Activated T-helper 1 cell treated with anti-CD3 and anti-CD28 coated beads, Interleukin-12 subunit alpha, Interleukin-12 subunit beta, Interleukin-2, Interleukin-4 antibody, amounts not matched to agents 30 ng/mL and 10 ng/mL and 1 ng/mL, durations not matched to agents 14 hours and 24 hours and 36 hours (primary cell): ENCODE measurements at places on chromosomes 7 and 10.
A peak's percentile ranks its signal among the peaks of the same experiment; 100 is the strongest.

GRCh38 chr10:30803892-30804322, 174.4 kb upstream of the LYZL2 start:
- H3K36me3 ChIP-seq, result no peaks in the 10 kb centered on the region
- H3K4me1 ChIP-seq, result peaks cover 13% of the 10 kb centered on the region
- no peaks in the 10 kb centered on the region for H3K27me3 ChIP-seq
- no peak overlapping the region for H3K27ac ChIP-seq
- no peak overlapping the region for H3K4me3 ChIP-seq

DNA sequence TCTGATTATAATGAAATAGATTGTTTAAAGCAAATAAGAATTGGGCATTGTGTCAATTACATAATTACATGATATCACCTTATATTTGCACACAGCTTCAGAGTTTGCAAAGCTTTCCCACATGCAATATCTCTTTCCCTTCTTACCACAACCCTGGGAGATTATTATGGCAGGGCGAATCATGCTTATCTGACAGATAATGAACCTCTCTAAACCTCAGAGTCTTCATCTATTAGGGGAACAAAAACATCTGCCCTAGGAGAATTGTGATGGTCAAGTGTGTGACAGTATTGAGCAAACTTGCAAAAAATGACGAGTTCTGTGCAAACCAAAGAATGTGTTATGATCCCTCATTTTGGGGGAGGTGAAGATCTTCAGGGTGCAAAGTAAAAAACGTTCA, 90.0 kb downstream of the MYOF start:
- DNase-seq, result no peak
- no peak overlapping the region for H3K4me3 ChIP-seq
- peaks cover 2% of the 10 kb centered on the region for H3K36me3 ChIP-seq
- H3K27ac ChIP-seq, result no peak overlapping the region
- peaks cover 14% of the 10 kb centered on the region for H3K4me1 ChIP-seq

- no peak for DNase-seq
- no peaks in the 10 kb centered on the region for H3K36me3 ChIP-seq
- no peak overlapping the region for H3K4me3 ChIP-seq
- H3K27me3 ChIP-seq, result no peaks in the 10 kb centered on the region
- peak overlapping the region; percentile 80 for H3K27ac ChIP-seq
- H3K4me1 ChIP-seq, result peaks cover 22% of the 10 kb centered on the region
Measured at GRCh38 chr10:23412223-23412622, 26.7 kb upstream of the OTUD1 start.

GRCh38 chr10:8591640-8592039, 537.2 kb downstream of the GATA3 start:
- H3K4me1 ChIP-seq, result no peaks in the 10 kb centered on the region
- H3K4me3 ChIP-seq, result no peak overlapping the region
- no peak overlapping the region for H3K27ac ChIP-seq
- no peak for DNase-seq
- H3K27me3 ChIP-seq, result peaks cover 17% of the 10 kb centered on the region
- H3K36me3 ChIP-seq, result no peaks in the 10 kb centered on the region

- no peak for DNase-seq
- H3K4me1 ChIP-seq, result no peaks in the 10 kb centered on the region
- H3K27ac ChIP-seq, result no peak overlapping the region
- H3K36me3 ChIP-seq, result no peaks in the 10 kb centered on the region
- H3K27me3 ChIP-seq, result no peaks in the 10 kb centered on the region
Measured at GRCh38 chr10:90245623-90246022, 544.2 kb downstream of the KIF20B start.

DNA sequence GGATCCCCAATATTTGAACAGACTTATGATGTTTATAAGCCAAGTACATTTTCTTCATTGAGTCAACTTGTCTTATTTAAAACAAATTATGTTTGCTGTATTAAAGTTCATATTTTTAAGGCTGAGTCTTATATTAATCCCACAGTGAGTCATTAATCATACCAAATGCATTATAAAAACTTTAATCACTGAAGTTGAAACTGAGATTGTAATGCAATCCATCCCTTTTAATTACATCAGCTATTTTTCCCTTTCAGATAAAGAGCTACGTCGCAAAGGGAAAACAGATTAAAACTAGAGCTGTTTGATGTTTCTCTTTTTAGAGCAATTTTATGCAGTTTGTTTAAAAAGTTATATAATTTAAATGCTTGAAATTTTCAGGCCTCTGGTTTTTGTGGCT, 183.0 kb downstream of the ARID5B start:
- peaks cover 73% of the 10 kb centered on the region for H3K4me1 ChIP-seq
- H3K27me3 ChIP-seq, result no peaks in the 10 kb centered on the region
- DNase-seq, result no peak

- H3K36me3 ChIP-seq, result no peaks in the 10 kb centered on the region
- DNase-seq, result no peak
- H3K27ac ChIP-seq, result no peak overlapping the region
- no peak overlapping the region for H3K4me3 ChIP-seq
- no peaks in the 10 kb centered on the region for H3K4me1 ChIP-seq
Measured at GRCh38 chr7:50960621-50961310, 178.1 kb upstream of the GRB10 start.

DNA sequence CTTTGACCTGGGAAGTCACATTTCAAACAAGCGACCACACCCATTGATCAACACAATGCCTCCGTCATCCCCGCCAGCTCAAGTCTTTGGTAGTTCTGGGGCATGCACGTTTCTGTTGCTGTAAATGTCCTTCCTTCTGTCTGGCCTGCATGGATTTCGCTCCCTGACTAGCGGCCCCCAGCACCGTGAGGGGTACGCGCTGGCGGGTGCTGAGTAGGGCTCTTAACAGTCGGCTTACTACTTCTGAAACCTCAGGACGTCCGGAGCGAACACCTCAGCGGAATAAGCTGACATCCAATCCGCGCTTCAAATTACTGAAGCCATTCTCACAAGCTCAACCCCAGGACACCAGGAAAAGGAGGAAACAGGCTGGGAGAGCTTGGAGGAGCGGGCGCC, 505 bp downstream of the NUDCD3 start:
- no peak for DNase-seq
- peak overlapping the region; percentile 93 for H3K27ac ChIP-seq
- peaks cover 25% of the 10 kb centered on the region for H3K36me3 ChIP-seq

GRCh38 chr7:117446220-117446815, 19.0 kb upstream of the ASZ1 start:
- no peaks in the 10 kb centered on the region for H3K4me1 ChIP-seq
- H3K27ac ChIP-seq, result no peak overlapping the region
- no peaks in the 10 kb centered on the region for H3K36me3 ChIP-seq
- no peak for DNase-seq
- H3K27me3 ChIP-seq, result no peaks in the 10 kb centered on the region

- H3K27me3 ChIP-seq, result no peaks in the 10 kb centered on the region
- no peak overlapping the region for H3K27ac ChIP-seq
- no peak for DNase-seq
- H3K4me1 ChIP-seq, result no peaks in the 10 kb centered on the region
Measured at GRCh38 chr7:111364413-111364812, 197.9 kb downstream of the IMMP2L start.

- DNase-seq, result no peak
- H3K36me3 ChIP-seq, result peaks cover 42% of the 10 kb centered on the region
- no peaks in the 10 kb centered on the region for H3K27me3 ChIP-seq
- peak overlapping the region; percentile 95 for H3K27ac ChIP-seq
- H3K4me3 ChIP-seq, result peak overlapping the region; percentile 23
- peaks cover 56% of the 10 kb centered on the region for H3K4me1 ChIP-seq
Measured at GRCh38 chr7:92665926-92666325, 75.7 kb upstream of the FAM133B start.

- peak overlapping the region; percentile 99 for H3K4me3 ChIP-seq
- DNase-seq, result peak; percentile 56
- peak overlapping the region; percentile 60 for H3K27ac ChIP-seq
- H3K36me3 ChIP-seq, result peaks cover 19% of the 10 kb centered on the region
- H3K27me3 ChIP-seq, result peaks cover 3% of the 10 kb centered on the region
Measured at GRCh38 chr10:102422545-102423129, 2.0 kb downstream of the FBXL15 start.

GRCh38 chr10:119325131-119325530, 117.8 kb downstream of the GRK5 start:
- no peak overlapping the region for H3K27ac ChIP-seq
- H3K36me3 ChIP-seq, result peaks cover 14% of the 10 kb centered on the region
- H3K27me3 ChIP-seq, result peaks cover 2% of the 10 kb centered on the region
- peaks cover 4% of the 10 kb centered on the region for H3K4me1 ChIP-seq
- no peak for DNase-seq

- DNase-seq, result no peak
- peaks cover 3% of the 10 kb centered on the region for H3K27me3 ChIP-seq
- H3K4me3 ChIP-seq, result no peak overlapping the region
- peaks cover 31% of the 10 kb centered on the region for H3K4me1 ChIP-seq
- H3K27ac ChIP-seq, result no peak overlapping the region
Measured at GRCh38 chr10:24385776-24386175, 176.8 kb downstream of the KIAA1217 start.

DNA sequence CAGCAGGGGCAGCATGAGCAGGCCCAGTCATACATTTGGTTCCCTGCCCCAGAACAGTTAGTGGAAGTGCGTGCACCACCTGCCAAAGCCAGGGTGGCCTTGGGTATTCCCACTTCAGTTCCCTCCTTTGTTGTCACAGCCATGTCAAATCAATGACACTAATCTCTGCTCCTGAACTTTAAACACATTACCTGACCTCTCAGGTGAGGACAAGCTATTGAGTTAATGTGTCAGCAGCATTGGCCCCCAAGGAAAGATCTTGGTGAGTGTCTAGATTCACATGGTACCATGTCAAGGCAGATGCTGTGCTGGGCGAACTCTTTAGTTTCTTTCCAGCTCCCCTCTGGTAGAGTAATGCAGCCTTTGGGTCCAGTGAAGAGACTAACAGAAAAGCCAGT, 2.1 kb downstream of the CYP3A5 start:
- no peak for DNase-seq
- H3K4me3 ChIP-seq, result no peak overlapping the region
- H3K27ac ChIP-seq, result no peak overlapping the region

GRCh38 chr10:74103560-74104258, 46.9 kb downstream of the AP3M1 start:
- no peaks in the 10 kb centered on the region for H3K27me3 ChIP-seq
- H3K4me1 ChIP-seq, result peaks cover 7% of the 10 kb centered on the region
- H3K27ac ChIP-seq, result no peak overlapping the region
- H3K36me3 ChIP-seq, result peaks cover 39% of the 10 kb centered on the region

- H3K36me3 ChIP-seq, result no peaks in the 10 kb centered on the region
- H3K27ac ChIP-seq, result no peak overlapping the region
- H3K27me3 ChIP-seq, result no peaks in the 10 kb centered on the region
- no peaks in the 10 kb centered on the region for H3K4me1 ChIP-seq
- H3K4me3 ChIP-seq, result no peak overlapping the region
Measured at GRCh38 chr7:57425969-57426628, 23.9 kb upstream of the ZNF716 start.

DNA sequence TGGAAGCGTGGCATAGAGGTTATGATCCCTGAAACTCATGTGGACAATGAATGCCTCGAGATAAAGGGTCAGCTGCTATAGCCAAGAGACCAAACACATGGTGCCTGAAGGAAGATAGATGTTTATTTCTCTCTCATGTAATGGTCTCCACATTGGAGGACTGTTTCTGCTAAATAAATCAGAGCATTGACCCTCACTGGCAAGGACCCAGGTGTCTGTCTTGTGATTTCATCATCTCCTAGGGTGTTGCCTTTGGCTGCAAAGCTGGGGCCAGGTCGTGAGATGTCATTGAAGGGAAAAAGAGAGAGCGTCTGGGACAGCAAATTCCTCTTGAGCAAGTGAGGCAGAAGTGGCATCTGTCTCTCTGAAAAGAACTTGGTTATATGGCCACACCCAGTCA, 64.6 kb downstream of the JCAD start:
- no peaks in the 10 kb centered on the region for H3K36me3 ChIP-seq
- peaks cover 31% of the 10 kb centered on the region for H3K27me3 ChIP-seq
- H3K4me3 ChIP-seq, result no peak overlapping the region
- H3K27ac ChIP-seq, result no peak overlapping the region
- peaks cover 7% of the 10 kb centered on the region for H3K4me1 ChIP-seq

DNA sequence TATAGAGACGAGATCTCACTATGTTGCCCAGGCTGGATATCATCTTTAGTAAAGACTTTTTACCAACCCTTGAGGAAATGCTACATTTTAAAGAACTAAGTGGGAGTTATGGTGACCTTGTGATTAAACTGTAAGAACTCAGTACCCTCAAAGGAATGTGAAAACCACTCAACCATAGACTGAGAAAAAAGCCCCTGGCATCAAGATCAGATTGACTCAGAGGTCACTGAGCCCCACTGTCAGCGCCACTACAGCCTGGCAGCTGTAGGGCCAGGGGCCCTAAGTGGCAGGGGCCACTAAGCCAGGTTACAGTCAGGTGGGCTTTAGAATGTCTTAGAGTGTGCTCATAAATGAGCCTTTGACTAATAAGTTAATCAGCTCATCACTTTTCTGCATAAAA, 55.9 kb downstream of the APBB1IP start:
- H3K4me3 ChIP-seq, result no peak overlapping the region
- H3K4me1 ChIP-seq, result peaks cover 3% of the 10 kb centered on the region

DNA sequence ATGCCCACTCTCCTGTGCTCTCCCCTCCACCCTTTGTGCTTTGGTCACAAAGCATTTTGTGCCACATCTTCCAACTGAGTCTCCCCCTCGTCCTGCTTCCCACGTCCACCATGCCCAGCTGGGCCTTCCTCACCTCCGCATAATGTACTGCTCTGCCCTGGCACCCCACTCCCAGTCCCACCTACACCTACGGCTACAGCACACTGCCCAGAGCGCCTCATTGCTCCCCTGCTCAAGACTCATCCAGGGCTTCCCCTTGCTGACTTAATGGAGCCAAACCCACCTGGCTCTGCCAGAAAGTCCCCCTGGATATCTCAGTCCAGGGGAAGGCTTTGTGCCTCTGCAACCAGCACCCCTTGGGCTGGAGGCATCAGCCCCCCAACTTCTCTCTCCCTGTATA, 299.2 kb upstream of the ZMIZ1 start:
- peaks cover 7% of the 10 kb centered on the region for H3K4me1 ChIP-seq
- no peak overlapping the region for H3K4me3 ChIP-seq
- H3K27ac ChIP-seq, result no peak overlapping the region
- no peaks in the 10 kb centered on the region for H3K36me3 ChIP-seq
- no peak for DNase-seq

DNA sequence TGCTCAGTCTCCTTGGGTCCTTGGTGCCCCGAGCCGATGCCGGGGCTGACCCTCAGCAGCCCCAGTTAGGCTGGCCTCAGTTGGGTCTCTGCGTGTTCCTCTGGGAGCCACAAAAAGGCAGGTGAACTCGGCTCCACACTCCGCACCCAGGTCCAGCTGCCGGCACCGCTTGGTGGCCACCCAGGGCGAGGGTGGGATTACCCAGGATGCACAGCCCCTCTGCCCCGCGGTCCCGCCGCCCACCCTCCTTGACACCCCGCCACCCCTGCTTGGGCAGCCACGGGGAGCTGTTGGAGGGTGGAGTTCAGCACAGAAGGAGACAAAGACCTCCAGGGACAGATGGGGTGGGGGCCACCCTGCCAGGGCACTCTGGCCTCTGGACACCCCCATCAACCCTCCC, 17.7 kb downstream of the VENTX start:
- no peak overlapping the region for H3K4me3 ChIP-seq
- no peak for DNase-seq
- no peak overlapping the region for H3K27ac ChIP-seq
- H3K4me1 ChIP-seq, result peaks cover 12% of the 10 kb centered on the region
- no peaks in the 10 kb centered on the region for H3K36me3 ChIP-seq
